ENCODE measurements at places on chromosomes 5 and 9.

GRCh38 chr5:33254579-33254978 is 186.2 kb upstream of the TARS1 start:
- no peak for DNase-seq

DNA sequence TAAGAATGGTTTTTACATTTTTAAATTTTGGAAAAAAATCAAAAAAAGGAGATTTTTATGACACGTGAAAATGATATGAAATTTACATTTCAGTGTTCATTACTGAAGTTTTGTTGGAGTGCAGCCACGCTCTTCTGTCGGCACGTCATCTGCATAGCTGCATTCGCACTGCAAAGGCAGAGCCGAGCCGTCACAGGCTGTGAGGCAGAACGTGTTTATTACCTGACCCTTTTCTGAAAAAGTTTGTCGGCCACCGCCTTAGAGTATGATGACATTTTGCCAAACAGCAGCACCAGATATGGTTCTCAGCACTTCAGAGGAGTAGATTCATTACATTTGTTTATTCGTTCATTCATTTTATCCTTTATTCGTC is 24.1 kb downstream of the HRH2 start:
- DNase-seq: no peak

DNA sequence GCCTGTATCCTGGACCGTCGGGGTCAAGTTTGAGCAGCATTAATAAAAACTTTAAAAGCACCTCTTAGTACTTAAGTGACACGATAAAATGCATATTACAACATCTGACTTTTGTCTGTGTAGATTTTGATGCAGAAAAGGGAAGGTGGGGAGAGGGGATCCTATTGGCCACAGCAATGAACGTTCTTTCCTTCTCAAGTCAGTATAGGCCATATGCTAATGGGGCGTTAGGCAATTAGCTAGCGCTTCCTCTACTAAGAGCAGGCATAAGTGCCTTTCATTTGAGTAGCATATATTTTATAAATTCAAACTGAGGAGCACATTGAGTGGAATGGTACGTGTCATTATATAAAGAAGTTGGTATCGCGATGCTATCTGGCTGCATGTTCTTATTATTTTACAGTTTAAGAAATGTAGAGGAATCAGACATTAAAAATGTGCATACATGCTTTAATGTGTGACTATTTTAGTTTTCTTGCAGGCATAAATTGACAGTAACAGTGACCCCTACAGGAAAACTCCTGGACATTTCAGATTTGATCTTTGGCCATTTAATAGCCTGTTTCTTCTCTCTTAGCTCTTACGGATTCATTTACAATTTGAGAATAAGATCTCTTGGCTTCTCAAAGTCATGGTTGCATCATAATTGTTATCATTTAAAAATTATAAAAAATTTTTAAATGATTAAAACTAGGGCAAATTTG is 1.1 kb upstream of the GNA14 start:
- DNase-seq: peak; percentile 45

DNA sequence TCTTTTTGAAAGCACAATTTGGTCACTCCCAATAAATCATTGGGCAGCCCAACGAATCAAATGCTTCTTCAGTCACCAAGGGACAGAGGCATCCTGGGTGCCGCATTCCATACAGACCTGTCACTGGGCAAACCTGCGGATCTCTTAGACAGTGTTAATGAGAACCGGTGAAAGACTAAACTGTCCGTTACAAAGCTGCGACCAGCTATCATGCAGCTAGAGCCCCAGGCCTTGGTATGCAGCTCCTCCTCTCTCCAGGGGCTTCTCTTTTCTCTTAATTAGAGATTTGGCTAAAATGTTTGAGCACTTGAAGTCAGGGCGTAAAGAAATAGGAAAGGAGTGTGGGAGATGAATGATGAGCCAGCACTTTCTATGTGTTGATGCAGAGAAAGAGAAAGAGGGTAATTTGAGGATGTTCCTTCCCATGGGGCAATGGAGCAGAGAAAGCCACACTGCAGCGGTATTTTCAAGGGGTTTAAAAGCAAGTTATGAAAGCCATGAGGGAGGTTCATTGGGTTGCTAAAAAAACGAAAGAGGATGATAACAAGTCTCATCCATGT is 175.3 kb downstream of the RFK start:
- no peak for DNase-seq

DNA sequence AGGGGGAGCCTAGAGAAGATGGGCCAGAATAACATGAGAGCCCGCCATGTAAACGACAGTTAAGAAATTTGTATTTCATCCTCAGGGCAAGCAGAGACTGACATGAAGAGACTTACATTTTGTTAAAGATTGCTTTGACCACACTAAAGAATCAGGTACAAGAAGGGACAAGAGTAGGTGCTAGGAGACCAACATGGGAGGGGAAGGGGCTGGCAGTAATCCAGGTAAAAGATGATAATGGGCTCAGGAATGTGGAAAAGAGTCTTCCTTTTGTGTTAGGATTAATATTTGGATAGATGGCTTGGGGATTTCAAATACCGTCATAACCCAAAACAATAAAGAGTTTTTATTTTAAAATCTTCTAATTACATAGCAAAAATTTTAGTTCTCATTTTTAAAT is 137.3 kb downstream of the ZNF462 start:
- DNase-seq: no peak

GRCh38 chr5:180084638-180085561 is 13.3 kb upstream of the RNF130 start:
- DNase-seq: no peak

GRCh38 chr9:130120299-130120587 is 52.0 kb upstream of the NCS1 start:
- DNase-seq: peak; percentile 33
